CD4-positive, alpha-beta T cell (primary cell): ENCODE measurements at places on chromosomes 11 and 22.

DNA sequence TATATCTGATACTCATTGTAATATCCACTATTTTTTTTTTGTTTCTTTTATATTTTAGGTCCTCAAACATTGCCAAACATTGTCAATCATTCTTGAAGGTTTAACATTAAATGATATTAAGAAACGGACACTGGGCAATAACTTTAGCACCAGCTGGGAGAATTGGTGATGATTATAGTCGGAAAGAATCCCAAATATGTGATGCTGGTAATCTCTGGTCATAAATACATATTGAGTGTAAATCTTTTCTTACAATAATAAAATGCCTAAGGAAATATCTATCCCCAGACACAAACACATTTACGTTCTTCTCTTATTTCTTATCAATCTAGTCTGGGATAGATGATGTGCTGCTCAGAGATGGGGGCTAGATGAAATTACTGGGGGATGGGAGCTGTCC is 25.2 kb downstream of the OR51E2 start:
- DNase-seq: no peak

DNA sequence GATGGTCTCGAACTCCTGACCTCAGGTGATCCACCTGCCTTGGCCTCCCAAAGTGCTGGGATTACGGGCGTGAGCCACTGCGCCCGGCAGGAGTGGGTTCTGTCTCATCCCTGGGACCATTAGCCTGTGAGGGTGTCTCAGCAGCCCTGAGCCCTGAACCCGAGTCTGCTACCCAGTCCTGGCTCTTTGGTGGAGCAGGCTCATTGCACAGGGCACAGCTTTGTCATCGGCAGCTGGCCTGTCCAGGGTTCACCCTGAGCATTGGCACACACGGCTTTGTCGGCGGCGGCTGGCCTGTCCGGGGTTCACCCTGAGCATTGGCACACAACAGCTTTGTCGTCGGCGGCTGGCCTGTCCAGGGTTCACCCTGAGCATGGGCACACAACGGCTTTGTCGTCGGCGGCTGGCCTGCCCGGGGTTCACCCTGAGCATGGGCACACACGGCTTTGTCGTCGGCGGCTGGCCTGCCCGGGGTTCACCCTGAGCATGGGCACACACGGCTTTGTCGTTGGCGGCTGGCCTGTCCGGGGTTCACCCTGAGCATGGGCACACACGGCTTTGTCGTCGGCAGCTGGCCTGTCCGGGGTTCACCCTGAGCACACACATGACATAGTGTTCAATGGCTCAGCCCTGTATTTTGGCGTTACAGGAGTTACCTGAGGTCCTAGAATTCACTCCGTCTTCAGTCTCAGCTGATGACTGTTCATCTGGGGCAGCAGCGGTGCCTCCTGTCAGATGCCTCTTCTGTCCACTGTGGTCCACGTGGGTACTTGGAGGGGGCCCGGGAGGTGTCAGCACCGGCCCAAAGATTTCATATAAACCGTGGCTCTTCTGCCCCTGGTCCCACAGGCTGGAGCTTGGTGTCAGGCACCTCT is 1082.5 kb downstream of the BRD1 start:
- DNase-seq: no peak

DNA sequence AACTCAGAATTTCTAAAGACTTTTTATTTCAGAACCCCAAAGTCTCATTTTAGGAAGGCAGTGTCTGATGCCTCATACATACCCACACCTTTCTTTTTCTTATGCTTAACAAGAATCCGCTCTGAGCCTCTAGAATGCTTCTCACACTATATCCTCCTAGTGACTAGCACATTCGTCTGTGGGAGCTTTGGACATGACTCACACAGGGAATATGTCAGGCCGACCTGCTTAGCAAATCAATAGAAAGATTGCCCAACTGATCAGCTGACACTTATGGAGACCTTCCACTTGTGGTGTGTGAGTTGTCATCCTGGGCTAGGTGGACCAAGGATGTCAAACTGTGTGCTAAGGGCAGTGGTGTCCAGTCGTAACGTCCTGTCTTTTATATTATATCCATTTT is 129.9 kb upstream of the TTC12 start:
- DNase-seq: no peak

DNA sequence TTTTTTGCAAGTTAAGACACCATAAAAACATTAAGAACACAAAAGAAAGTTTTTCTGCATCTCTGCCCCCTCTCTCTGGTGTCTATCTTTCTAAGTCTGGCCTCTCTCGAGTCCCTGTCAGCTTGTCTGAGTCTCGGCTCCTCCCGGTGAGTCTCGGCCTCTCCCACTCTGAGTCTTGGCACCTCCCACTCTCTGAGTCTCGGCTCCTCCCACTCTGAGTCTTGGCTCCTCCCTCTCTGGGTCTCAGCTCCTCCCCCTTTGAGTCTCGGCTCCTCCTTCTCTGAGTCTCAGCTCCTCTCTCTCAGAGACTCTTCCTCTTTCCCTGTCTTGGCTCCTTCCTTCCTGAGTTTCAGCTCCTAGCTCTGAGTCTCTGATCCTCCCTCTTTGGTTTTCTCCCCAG is 72.5 kb upstream of the AMPD3 start:
- DNase-seq: no peak
